ENCODE measurements at places on chromosomes 3 and 15. TPM values are rescaled to one million over a fixed set of nuclear protein-coding genes. Genes with fewer than 3 reads are reported as not detected.

DNA sequence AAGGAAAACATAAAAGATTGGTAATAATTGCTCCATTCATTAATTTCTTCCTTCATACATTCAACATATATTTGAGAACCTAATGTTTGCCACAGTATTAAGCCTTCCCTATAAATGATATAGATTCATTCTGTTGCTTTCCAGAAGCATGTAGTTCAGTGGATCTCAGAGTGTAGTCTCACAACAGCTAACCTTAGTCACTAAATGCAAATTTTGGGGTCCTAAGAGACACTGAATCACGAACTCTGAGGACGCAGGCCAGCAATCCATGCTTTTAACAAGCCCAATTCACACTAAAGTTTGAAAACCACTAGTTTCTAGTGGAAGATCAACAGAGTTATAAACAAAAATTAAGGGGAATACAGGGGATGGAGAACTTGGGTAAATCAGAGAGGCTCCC is 7.2 kb upstream of the AQR start:
- no peak for DNase-seq

DNA sequence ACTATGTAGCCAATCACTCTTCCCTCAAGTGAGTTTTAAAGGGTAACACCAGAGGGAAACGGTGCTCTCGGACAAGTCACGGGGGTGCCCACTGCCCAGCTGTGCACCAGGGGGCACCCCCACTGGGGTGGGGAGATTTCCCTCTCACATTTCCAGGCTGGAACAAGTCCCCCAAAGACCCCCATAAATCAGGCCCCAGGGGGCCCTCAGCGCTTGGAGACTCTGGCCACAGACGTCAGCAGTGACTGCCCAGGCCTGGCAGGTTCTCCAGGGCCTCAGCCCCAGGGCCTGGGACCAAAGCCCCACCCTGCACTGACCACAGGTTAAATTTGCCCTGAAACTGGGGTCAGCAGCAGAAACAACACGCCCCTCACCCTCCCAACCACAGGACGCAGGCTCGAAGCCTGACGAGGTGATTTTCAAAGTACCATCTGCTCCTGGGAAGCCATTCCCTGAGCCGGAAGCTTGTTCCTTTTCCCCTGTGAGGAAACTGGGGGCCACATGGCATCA is 17.0 kb downstream of the XXYLT1 start:
- DNase-seq, result no peak

- no peak for DNase-seq
These were observed 942 bp downstream of the ELP6 start for GRCh38 chr3:47512416-47513124.

- no peak for DNase-seq
These were observed 8.3 kb upstream of the PLCH1 start for GRCh38 chr3:155753038-155753639.

Gene CDCP1
- total RNA-seq, result 0.31 TPM
